ENCODE measurements at places on chromosomes 4 and X.

DNA sequence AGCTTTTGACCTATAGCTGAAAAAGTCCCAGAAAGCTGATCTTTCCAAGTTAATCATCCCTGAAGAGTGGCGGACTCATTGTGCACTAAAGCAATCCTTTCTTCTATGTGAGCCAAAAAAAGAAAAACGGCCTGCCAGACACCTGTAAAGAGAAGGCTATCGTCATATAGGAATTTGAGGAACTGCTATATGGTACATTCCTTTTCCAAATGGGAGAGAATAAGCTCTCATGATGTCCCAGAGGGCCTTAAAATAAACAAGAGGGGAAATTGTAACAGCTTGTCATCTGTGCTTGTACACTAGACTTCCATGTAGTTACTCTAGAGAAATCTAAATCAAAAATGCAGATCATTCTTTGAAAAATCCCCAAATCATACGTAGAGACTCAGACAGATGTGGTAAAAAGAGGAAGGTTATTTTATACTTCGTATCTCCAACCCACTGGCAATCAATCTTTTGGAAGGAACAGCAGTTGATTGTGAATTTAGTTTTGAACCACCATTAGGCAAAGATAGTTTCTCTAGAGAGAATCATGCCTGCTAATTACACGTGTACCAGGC is 26.1 kb downstream of the GPR174 start:
- DNase-seq: no peak

DNA sequence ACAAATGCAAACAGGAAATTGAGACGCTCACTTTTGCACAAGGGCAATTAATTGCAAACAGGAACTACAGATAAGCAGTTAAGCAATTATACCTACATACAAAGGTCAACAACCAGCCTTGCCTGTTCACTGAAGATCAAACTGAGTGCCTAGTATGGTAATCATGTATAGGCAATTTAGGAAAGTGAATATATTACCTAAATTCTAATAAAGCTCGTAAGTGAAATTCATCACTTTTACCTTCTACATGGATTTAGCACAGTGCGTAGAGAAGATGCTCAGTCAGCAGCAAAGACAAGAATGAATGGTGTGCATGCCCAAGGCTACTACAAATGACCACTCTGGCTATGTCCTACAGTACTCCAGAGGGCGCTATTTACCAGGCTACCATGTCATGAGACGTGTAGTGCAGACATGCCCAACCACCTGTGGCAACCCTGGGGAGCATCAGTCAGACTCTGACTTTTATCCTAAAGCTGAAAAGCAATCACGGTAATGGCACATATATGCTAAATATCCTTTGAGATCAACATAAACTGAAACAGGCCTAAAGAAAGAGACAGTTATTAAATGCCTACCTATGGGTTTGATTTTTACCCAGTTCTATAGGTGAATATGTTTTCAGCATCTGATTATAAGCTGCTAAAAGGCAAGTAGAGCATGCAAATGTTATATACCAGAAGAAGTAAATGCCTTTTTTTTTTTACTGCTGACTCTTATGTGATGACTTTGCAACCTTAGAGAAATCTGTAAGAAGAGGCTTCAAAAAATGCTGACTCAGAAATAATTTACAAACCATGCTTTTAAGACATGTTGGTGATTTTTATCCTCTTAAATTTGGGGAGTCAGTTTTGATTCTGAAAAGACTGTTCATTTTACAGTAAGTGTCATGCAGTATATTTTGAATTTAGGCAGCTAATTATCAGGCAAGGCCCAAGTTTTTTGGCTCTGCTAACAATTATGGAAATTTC is 178.0 kb downstream of the PPP3CA start:
- DNase-seq: peak; percentile 84

GRCh38 chrX:148412006-148412405 is 88.4 kb upstream of the AFF2 start:
- DNase-seq: no peak

GRCh38 chrX:35590210-35590609 is 207.9 kb upstream of the MAGEB16 start:
- DNase-seq: no peak

DNA sequence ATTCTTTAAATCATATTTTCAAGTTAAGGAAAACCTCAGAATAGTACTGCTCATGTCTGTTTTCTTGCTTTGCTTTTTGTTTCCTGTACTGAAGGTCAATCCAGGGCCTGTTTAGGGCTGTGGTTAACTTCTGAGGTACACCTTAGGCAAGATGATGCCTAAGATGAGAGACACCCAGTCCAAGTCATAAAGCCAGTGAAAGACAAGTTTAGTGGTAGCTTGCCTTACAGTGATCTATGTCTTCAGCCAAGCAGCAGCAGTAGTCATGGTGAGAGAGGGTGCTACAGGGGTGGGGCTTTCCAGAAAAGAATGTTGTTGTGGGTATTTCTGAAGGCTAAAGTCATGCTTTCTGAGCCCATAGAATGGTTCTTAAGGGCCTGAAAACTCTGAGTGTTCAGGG is 173.7 kb downstream of the VSIG4 start:
- DNase-seq: peak; percentile 22

DNA sequence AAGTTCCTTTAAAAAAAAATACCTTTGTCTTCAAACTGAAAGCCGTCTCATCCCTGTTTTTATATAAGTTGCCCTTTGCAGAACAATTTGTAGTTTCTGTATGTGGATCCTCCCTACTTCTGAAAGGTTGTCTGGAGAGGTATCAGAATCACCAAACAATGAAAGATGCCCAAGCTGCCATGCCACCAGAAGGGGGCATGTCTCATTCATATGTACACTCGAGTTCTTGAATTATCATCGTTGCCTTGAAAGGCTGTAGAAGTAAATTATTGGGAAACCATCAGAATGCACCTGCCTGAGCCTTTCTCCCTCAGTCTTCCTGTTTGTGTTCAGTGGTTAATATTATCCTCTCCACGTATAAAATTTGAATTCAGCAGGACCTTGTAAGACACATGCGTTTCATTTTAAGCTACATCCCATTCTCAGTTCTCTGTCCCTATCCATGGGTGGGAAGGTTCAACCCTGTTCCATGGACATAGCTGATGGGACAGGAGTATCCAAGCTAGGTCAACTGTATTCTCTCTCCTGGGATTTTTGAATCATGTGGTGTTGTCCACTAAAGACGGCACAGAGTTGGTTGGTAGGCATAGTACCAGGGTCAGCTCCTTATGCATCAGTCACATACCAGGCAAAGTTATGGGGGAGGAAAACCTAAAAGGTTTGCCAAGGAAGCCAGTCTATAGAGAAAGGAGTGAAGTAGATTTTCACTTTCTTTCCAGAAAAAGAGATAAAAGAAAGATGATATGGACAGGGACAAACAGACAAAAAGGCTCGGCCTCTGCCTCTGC is 24.0 kb downstream of the GALNT7 start:
- no peak for DNase-seq

- DNase-seq: no peak
Observed at GRCh38 chr4:57369446-57369845, 259.3 kb upstream of the IGFBP7 start.

DNA sequence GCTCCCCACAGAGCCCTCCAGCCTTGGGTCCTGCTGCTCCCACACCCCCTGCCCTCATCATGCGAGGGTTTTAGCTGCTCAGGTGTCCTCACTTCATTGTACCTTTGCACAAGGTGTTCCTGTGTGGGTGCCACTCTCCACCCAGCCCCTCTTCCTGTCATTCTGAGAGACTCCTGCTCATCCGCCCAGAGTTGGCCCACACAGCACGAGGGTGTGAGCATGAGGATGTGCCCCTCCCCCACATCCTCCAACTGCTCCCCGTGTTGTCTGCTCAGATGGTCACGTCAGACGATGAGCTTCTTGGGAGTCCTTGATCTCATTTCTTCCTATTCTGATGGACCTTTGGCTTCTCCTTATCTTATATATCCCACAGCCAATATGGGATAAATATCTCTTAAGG is 53.2 kb downstream of the HTT-AS start:
- no peak for DNase-seq

DNA sequence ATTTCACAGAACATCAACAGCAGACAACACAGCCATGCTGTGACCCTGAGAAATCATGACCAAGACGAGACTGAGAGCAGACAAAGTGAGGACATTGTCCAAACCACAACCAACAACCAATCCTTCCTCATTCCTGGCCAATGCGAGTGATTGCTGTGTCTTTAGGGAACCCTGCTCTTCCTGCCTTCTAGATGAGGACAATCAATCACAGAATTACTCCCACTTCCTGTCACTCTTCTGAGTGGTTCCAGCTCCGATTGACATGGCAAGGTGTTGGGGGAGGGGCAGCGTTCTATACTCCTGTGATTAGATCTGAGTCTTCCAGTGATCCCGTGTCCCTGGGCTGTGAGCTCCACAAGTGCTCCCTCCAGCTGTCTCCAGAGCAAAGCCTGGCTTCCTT is 227.8 kb downstream of the STIM2 start:
- DNase-seq: no peak

DNA sequence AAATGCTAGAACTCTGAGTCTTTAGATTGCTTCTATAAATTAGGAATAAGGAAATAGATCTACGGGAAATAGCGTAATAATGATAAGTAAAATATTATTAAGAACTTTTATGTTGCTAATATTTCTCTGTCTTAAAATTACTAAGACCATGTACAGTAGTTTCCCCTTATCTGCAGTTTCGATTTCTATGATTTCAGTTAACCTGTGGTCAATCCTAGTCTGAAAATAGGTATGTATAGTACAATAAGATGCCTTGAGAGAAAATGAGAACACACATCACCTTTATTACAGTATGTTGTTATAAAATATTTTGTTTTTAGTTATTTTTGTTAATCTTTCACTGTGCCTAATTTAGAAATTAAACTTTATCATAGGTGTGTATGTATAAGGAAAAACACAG is 92.6 kb downstream of the CCSER1 start:
- no peak for DNase-seq

DNA sequence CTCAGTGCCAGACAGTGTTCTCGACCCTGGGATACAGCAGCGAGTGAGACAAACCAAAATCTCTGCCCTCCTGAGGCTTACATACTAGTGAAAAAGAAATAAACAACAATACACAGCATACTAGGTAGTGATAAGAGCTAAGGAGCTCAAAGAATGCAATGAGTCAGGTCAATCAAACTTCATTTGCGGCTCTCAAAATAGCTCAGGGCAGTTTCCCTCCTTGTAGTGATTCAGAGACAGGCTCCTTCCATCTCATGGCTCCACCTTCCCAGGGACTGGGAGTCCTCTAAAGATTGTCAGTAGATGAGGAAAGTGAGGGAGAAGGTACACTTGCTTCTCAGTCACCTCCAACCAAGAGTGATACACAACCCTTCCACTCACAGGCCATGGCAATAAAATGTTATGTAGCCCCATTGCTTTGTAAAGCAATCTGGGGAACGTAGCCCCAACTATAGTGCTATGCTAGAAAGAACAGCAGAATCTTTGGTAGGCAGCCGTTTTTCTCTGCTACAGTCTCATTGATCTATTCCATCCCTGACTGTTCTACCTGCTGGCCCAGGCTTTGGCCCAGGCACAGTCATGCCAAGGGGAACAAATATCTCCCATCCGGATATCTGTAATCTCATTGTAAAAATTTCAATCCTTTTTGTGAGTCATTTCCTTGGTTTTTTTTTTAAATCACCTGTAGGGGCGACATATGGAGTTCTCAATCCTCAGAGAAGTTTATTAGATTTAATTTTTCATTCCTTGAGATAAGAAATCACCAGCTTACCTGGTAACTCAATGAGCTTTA is 183.1 kb upstream of the S100G start:
- no peak for DNase-seq

- no peak for DNase-seq
Observed at GRCh38 chr4:949656-950055, 17.4 kb downstream of the TMEM175 start.

Measured in stomach (tissue), 19 donors.